CD4-positive, alpha-beta T cell treated with Interleukin-4 for 4 hours (primary cell): ENCODE measurements at places on chromosomes 5 and 9.

GRCh38 chr9:108640230-108640629 is 215.6 kb downstream of the ACTL7B start:
- no peak for DNase-seq

DNA sequence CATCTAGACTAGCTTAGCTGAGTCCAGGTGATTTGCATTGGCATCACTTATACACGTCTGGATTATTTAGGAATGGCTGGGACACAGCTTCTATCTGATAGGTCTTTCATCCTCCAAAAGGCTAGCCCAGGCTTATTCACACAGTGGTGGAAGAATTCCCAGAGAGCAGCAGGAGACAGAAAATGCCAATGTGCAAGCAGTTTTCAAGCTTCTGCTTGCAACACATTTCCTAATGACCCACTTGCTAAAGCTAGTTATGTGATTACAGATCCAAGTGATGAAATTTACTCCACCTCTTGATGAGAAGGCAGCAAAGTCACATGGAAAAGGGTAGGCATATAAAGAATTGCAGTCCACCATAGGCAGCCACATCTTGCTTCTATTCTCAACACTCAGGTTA is 44.2 kb upstream of the MAST4 start:
- no peak for DNase-seq

GRCh38 chr9:20407013-20407412 is 215.3 kb downstream of the MLLT3 start:
- DNase-seq = no peak

DNA sequence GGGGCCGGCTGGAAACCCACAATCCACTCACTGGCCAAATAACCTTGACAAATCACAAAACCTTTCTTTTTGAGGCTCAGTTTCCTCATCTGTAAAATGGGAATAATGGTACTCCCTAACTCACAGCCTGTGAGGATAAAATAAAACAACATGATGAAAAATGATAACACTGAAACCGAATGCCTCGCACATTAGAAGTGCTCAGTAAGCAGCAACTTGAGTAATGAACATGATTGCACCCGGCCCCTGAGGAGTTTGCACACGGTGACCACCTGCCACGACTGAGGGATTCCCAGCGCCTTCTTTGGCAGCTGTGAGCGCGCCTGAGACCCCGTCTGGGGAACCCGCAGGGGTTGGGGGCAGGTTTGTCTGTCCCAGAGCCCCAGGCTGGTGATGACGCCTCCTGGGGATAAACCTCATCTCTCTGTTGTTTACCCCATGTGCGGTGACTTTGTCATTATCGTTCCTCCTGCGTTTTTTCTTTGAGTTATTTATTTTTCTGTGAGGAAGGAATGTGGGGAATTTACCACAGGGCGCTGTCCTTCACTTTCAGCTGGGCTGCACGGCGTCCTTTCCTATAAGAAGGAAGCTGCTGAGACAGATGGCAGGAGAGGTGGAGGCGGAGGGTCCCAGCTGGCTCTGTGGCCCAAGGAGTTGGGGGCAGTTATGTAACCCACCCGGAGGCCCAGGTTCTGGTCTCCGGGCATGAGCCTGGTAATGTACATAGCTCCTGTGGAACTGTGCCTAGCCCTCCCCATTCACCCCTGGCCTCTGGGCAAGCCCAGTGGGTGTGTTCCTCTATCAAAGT is 3.0 kb upstream of the SYNPO start:
- no peak for DNase-seq

DNA sequence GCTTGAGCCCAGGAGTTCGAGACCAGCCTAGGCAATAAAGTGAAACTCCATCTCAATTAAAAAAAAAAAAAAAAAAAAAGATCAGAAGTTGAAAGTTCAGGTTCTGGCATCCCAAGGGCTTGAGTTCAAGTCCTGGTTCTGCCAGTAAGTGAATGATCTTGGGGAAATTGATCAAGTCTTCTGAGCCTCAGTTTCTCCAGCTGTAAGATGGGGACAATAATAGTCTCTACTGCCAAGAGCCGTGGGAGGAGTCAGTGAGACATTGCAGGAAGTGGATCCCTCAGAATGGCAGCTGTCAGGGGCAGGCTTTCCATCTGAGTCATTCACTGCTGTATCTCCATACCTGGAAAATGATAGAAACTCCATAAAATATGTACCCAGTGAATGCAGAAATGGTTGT is 37.8 kb upstream of the FUBP3 start:
- no peak for DNase-seq

GRCh38 chr9:110499608-110500007 is 79.9 kb downstream of the SVEP1 start:
- DNase-seq = no peak

DNA sequence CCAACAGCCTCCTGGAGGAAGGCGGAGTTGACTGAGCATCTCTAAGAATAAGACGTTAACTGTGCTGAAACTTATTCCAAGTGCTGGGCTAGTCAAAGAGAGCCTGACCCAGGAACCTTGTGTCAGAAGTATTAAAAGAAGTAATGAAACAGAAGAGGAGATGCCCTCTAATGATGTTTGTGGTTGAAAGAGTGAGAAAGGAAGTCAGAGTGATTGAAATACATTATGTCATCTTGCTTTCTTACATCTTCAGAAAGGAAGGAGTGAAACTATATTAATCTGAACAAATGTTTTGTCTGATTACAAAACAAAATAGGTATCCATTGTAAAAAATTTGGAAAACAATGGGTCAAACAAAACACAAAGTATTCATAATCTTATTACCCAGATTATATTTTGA is 460.7 kb downstream of the NTRK2 start:
- no peak for DNase-seq

DNA sequence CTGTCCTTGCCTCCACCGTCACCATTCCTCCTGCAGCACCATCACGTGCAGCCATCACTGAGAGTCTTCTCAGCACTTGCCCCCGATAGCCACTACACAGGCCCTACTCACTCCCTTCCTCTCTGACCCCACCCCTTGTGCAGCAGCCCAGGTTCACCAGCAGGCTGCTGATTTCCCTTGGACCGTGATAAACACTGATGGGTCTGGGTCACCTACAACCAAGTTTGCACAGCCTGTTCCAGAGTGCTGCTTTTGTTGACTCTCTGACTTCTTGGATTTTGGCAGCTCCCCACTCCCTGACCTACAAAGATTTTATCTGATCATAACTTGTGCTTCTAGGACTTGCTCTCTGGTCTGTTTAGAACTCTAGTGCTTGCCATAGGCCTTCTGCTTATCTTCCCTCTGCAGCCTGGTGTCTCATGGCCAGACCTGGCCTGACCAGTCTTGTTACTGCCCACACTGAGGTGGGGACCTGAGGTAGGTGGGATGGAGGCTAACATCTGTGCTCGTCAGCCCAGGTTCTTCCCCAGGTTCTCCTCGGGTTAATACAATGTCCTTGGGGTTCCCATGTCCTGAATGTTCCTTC is 109.3 kb downstream of the TARS1 start:
- no peak for DNase-seq

DNA sequence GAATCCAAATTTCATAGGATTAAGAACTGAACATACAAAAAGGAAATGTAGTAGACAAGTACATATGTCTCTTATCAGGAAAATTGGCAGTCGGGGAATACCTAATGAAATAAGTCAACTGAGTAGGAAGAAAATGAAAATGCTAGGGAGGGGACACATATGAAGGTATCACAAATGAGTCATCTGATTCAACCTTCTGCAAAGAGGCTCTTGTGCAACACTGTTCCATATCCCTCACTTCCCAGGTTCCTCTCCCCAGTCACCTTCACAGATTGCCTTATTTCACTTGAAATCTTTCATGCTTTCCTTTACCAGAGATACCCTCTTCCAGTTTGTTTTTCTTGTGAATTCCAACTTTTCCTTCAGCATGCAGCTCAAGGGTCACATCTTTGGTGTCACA is 139.0 kb downstream of the RFX3 start:
- no peak for DNase-seq

DNA sequence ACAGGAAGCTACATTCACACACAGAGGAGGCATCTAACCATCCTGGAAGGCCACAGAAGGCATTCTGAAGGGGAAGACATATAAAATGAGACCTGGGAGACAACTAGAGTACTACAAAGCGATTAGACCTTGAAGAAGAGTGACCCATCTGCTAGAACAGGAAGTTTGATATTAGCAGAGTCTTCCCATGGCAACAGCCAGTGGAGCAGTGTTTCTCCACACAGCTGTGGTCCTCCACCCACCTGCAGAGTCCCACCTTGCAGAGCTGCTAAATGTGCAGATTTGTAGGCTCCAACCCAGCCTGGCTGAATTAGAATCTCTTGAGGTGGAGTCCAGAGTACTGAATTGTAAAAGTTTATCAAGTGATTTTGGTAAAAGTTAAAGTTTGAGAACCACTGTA is 267.0 kb downstream of the CETN3 start:
- no peak for DNase-seq

DNA sequence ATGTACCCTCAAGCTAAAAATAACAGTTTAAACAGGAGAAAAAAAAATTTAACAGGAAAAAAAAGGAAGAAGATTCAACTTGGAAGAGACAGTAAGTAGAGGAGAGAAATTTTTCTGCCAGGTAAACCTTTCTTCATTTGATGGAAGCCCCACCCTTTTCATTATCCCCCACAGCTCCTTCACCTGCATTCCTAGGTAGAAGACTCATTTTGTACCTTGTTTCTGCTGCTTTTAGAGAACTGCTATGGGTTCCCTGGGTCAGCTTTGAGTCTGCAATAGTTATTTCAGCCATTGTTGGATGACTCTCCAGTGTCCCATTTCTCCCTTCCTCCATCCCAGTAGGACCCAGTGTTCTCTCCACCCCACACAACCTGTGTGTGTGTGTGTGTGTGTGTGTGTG is 74.1 kb upstream of the CPEB4 start:
- DNase-seq = no peak

DNA sequence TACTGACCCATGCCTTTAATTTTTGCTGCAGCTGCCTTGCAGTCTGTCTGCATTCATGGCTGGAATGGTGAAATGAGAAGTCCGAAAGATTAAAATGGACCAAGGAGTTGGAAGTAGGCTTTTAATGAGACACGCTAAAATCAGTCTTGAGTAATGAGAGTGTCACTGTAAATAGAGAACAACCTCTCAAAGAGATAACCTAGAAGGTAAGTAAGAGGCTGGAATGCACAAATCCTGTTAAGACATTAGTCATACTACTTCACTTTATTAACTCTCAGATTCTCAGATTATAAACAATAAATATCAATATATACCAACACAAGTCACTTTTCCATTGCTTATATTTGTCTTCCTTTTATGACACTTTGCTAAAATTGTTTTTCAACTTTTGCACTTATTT is 880.6 kb upstream of the C9orf72 start:
- no peak for DNase-seq

- no peak for DNase-seq
These were observed 29.0 kb downstream of the GPBP1 start for GRCh38 chr5:57202811-57203210.

DNA sequence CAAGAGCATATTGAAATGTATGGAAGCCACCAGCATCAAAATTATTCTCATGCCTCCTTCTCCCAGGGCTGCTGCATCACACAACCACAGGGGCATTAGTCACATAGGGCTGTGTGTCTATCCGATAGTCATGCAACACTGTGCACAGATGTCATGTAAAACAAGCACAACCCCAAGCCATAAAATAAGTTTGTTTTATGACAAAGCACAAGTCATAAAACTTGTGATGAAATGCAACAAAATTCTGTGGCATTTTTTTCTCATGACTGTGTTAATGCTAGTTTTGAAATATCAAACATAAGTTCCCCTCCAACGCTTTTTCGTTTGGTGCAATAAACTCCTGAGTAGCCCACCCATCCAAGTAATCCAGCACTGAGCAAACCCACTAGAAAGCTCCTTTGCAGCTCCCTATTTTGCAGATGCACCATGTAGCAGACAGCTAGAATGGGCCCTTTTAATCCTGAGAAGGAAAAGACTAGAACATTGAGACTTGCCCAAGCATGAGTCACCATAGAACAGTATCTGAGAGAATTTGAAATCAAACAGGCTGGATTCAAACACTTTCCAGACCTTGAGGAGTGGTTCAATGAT is 93.3 kb upstream of the ZNF366 start:
- DNase-seq = no peak

GRCh38 chr5:34582371-34582770 is 73.8 kb upstream of the RAI14 start:
- DNase-seq = no peak

DNA sequence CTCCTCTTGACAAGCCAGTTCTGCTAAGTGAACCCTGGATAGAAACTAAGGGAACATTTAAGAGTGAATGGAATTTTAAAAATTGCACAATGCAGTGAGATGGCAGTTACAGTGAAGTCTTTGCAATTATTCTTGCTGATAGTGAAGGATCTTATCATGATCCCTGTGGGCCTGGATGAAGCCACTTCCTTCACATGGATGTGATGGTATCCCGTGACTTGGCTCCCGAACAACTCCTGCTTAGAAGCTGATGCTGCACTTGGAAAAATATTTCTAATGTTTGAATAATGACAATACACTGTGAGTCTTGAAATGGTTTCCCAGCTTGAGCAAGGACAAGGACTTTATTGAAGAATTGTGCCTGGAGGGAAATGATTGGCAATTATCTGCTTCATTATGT is 49.2 kb upstream of the NTRK2 start:
- no peak for DNase-seq

DNA sequence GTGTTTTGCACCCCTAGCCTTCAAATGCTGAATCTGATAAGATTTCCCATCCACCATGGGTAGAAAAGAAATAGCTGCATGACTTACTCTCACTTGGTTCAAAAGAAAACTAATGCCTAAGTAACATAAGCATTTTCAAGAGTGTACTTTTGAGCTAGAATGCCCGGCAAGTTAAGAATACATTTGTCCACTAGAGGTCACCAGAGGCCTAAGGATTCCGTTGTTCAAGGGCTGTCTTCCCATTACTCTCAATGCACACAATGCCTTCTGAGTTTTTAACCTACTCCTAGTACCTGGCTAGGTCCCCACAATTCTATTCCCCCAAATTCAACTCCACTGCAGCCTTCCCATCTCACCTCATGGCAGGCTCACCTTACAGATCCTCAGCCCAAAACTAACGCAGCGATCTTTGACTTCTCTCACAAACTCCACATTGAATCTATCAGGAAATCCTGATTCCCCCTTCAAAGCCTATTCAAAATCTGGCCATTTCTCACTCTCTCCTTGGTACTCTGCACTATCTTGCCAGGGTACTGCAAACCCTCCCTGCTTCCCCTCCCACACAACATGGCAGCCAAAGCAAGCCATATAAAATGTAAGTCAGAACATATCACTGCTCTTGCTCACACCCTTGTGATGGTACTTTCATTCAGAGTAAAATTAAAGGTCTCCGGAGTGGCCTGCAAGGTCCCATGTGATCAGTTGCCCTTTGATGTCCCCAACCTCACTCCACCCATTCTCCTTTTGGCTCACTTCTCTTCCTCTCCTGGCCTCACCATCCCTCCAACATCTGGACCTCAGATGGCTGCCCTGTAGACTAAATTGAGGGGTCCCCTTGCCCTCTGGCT is 13.4 kb downstream of the OXCT1 start:
- peak; percentile 79 for DNase-seq

DNA sequence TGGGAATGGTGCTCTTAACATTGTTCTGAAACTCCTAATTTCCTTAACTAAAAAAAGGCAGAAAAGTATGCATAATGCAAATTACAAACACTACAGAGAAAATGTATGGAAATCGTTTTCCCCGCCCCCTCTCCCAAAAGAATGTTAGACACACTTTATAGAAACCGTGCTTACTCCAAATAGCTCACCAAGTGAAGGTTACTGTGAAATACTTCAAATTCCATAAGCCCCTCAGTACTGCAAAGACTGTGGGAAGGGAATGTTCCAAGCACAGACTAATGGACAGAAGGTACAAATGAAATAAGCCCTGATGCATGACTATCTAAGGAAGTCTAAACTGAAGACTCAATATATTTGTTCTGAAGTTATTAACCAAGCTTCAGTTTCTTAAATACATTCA is 12.5 kb downstream of the MAPKAP1 start:
- DNase-seq = no peak
